Fibroblast of skin of right quadriceps (primary cell): ENCODE measurements at places on chromosomes 6 and 20.
A peak's percentile ranks its signal among the peaks of the same experiment; 100 is the strongest.

DNA sequence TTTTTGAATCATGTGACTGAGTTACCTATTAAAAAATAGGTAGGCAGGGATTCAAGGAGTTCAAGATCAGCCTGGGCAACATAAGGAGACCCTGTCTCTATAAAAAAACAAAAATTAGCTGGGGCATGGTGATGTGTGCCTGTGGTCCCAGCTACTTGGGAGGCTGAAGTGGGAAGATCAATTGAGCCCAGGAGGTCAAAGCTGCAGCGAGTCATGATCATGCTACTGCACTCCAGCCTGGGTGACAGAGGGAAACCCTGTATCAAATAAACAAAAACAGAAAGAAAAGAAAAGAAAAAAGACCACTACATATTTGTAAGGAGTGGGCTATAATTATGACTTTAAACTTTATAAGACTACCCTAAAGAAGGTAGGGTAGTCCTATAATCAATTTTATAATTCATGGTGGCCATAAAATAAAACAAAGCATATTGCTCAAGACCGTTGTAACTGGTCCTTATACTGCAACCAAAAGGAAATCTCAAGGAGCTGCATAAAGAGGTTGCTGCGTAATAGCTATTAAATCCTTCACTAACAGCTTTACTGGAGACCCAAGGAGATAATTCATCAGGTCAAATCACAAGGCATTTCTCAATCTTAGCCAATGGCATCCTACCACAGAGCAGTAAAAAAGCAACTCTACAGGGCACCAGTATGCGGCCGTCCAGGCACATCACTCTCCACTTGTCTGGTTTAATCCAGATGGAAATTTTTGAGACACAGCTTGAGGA lies 13.5 kb downstream of the PIGU start:
- DNase-seq = no peak

DNA sequence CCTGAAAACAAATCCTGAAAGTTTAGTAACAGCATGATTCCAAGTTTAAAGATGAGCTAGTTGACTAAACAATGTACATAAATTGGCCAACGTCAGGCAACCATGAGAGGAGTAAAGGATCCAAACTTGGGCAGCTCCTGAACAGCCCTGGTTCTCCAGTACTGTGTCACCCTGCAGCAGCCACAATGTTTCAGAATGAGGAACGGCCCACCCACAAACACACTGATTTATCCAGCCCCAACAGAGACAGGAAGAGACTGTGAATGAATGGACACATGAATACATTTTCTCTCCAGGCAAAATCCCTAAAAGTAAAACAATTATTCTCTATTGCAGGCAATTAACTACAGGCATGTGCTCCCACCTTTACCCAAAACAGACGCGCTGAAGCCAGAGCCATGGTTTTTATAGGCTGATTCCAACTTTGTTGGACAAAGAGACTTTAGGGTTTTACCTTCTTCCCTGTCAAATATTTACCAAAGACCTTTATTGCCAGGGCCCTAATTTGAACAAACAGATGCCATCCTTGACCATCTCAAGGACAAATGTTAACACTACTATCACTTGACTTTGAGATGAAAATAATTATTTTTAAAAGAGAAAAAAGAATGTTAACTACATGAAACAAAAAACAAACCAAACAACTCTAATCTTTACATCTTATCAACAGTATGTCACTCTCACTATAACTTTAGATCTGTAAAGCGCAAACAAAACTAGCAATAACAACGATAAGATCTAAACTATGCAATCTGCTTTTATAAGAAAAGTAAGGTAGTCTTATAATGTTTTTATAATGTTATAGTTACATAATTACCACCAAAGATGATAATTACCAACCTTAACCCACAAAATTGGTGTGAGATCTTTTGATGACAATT lies 22.9 kb downstream of the CNKSR3 start:
- peak; percentile 53 for DNase-seq

GRCh38 chr20:20017844-20018185 lies 653 bp downstream of the NAA20 start:
- DNase-seq = no peak

- DNase-seq = peak; percentile 52
These were observed 53.7 kb downstream of the JARID2 start for GRCh38 chr6:15299430-15300131.

- no peak for DNase-seq
These were observed 1.6 kb downstream of the DNAJC5 start for GRCh38 chr20:63896264-63897105.

DNA sequence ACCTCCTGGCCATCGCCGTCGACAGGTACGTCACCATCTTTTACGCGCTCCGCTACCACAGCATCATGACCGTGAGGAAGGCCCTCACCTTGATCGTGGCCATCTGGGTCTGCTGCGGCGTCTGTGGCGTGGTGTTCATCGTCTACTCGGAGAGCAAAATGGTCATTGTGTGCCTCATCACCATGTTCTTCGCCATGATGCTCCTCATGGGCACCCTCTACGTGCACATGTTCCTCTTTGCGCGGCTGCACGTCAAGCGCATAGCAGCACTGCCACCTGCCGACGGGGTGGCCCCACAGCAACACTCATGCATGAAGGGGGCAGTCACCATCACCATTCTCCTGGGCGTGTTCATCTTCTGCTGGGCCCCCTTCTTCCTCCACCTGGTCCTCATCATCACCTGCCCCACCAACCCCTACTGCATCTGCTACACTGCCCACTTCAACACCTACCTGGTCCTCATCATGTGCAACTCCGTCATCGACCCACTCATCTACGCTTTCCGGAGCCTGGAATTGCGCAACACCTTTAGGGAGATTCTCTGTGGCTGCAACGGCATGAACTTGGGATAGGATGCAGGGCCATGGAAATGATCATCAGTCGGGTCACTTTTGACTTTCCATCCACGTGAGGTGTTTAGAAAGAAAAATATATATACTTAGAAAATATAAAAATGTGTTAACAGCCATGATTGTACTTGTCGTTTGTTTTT lies 868 bp downstream of the MC3R start:
- DNase-seq = peak; percentile 6

GRCh38 chr6:127937102-127937501 lies 36.2 kb upstream of the THEMIS start:
- peak; percentile 17 for DNase-seq

DNA sequence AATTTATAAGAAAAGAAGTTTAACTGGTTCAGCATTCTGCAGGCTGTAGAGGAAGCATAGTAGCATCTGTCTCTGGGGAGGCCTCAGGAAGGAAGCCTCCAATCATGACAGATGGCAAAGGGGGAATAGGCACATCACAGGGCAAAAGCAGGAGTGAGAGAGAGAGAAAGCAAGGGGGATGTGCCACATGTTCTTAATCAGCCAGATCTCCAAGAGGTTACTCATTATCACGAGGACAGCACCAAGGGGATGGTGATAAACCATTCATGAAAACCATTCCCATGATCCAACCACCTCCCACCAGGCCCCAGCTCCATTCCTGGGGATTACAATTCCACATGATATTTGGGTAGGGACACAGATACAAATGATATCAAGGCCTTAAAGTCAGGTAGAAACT lies 217.5 kb upstream of the TCF21 start:
- peak; percentile 37 for DNase-seq

DNA sequence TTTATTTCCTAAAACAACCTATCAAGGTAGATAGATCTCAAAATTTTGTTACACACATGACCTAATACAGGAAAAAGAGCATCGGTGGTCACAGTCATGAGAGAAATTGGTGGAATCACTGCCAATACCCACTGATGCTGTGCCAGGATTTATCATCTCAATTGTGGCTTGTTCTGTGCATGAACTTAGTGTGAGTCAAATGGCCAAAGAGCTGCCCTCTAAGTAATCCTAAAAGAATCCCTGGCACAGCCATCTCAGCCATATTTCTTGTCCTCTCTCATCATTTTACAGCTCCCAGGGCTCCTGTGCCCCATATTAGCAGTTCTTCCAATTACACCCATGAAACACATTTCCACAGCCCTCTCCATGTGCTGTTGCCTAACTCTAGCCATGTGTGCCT lies 6.1 kb downstream of the GSTA5 start:
- no peak for DNase-seq

DNA sequence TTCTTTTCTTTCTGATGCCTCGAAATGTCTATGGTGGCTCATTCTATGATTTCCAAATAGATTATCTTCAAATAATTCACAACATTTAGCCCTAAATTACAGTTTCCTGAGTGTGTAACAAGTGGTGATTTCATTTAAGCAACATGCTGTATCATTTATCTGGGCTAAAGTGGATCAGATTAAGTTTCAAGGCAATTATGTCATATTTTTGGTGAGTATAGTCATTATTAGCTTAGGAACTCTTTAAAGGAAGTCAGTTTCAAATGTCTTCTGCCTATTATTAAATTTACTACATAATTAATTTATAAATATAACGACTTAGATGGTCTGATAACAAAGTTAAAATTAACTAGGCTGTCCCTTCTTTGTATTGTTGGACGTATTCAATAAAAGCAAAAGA lies 847.9 kb upstream of the FLRT3 start:
- DNase-seq = peak; percentile 7

- no peak for DNase-seq
These were observed 41.8 kb upstream of the TOP1 start for GRCh38 chr20:40986774-40987173.

DNA sequence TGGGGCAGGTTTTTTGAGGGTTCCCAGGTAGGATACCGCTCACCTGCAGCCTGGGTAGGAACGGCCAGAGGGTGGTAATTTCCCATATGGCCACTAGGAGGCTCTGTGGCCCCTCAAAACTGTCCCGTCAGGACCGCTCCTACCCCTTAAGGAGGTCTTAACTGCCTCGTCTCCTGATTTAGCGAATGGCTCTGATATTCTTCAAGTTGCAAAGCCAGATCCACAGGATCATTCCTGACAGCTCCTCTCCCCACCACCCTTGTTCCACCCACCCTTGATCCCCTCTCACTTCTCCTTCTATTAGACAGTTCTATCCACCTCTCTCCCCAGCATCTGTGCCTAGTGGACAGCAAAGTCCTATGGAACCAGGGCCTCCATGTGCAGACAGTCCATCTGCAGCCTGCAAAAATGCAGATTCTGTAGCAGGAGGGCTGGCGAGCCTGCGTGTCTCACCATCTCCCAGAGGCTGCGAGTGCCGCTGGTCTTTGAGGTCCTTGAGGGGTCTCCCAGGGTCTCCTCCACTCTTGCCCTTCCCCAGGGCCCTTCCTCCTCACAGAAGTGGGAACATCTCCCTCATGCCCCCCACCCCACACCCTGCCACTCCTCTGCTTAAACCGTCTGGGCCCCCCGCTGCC lies 34.3 kb upstream of the ZBP1 start:
- peak; percentile 57 for DNase-seq

DNA sequence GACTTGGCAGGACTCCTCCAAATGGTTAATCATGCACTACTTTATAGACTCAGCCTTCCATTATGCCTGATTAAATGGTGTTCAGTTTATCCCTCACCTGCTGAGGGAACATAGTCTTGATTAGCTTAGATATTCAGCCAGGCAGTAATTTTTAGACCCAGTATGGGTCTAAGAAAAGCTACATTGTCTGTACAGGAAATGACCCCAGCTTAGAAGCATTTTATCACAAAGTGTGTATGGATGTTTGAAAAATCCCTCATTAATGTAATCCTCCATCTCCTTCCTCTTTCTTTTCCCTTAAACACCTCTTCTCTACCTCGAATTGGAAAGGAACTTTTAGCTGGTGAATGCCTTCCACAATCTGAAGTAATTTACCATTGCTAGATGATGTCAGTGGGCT lies 252.2 kb upstream of the BMP2 start:
- DNase-seq = no peak

DNA sequence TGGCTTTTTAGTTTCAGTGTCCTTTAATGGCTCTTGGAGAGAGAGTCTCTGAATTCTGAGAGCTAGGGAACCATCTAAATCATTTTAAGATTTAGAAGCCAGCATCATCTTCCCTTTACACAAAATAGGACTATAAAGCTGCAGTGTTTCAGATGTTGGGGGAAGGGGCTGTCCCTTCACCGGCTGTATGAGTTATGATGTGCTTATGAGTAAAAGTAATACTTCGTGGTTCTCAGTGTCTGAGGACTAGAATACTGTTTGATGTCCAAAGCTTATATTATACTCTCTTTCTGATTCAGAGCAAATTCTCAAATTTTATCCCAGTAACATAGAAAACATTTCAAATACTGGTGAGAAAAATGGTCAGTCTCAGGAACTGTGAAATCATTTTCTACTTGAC lies 63.5 kb upstream of the FAM8A1 start:
- no peak for DNase-seq

DNA sequence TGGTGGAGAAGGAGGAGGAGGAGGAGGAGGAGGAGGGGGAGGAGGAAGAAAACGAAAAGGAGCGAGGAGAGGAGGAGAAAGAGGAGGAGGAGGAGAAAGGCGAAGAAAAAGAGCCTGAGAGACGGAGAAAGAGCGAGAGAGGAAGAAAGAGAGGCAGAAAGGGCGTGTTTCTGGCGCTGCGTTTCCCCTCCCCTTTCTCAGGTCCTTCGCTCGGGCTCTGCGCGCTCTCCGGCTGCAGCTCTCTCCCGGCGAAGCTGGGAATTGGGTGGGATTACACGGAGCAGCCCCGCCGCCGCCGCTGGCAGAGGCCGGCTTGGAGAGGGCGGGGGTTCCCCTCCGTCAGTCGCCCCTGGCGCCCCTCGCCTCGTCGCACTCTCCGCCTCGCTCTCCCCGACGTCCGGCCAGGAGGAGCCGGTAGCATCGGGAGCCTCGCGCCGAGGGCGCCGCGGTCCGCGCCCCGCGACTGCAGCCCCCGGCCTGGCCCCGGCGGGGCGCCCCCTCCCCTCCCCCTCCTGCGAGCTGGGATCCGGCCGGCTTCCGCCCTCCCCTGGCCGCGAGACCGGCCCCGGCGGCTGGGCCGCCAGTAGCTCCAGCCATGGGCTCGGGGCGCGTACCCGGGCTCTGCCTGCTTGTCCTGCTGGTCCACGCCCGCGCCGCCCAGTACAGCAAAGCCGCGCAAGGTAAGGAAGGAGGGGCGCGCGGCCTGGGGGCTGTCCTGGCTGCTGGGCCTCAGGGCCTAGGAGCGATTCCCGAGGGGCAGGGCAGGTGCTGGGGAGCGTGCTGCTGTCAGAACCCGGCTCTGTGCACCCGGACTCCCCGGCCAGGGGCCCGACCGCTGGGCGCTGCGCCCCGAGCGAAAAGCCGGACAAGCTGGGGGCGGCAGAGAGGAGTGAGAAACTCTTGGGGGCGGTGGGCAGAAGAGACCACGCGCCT lies at the start of gene SCUBE3:
SCUBE3 (plus strand) TSS at position 133 of the 933 bp plus-strand sequence; CDS start at position 596, 463 bp downstream.
- peak; percentile 57 for DNase-seq
